Mucosa of descending colon (tissue), 3 donors: ENCODE measurements at places on chromosomes 2 and 18. TPM values are rescaled to one million over a fixed set of nuclear protein-coding genes. Genes with fewer than 3 reads are reported as not detected.

The SAG gene
- total RNA-seq, result not detected

The CLEC4F gene
- total RNA-seq, result 0.14 TPM

The CYRIA gene
- total RNA-seq, result 3.5 TPM

The SCN3A gene
- 2.1 TPM for total RNA-seq

The RNPEPL1 gene
- total RNA-seq, result 119 TPM

The LGALSL gene
- 40.9 TPM for total RNA-seq

The FSIP2 gene
- 8.3 TPM for total RNA-seq

The GKN2 gene
- total RNA-seq, result not detected

The CCDC102B gene
- 4.5 TPM for total RNA-seq

The CD207 gene
- 0.61 TPM for total RNA-seq

The AOX1 gene
- total RNA-seq, result 33.9 TPM

The SLC14A1 gene
- total RNA-seq, result 1.1 TPM

The CIB4 gene
- not detected for total RNA-seq

The BAZ2B gene
- total RNA-seq, result 98.1 TPM

GRCh38 chr2:189020179-189020578 is 46.0 kb downstream of the COL3A1 start:
- no peak for DNase-seq

DNA sequence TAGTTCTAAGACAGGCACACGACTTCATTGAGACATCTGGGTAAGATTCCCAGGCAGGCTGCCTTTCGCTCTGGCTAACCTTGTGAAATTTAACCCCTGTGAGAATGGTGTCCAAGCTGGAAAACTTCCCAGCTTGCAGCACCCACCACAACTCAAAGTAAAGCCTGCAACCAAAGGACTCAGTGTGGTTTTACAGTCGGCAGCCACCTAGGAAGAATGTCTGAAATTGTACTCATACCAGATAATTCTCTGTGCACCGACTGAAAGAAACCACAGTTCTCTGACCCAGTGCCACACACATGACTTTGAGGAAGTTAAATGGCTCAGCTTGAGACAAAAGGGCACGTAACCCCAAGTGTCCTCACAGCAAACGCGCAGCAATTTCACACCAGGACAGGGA is 125.7 kb downstream of the RBMS1 start:
- DNase-seq, result no peak

- peak; percentile 32 for DNase-seq
Observed at GRCh38 chr2:235055891-235056516, 104.2 kb downstream of the SH3BP4 start.

- DNase-seq, result no peak
Observed at GRCh38 chr2:65393046-65393445, 39.4 kb downstream of the SPRED2 start.

GRCh38 chr2:172420216-172420615 is 7.2 kb upstream of the ITGA6 start:
- DNase-seq, result no peak

GRCh38 chr2:142724713-142725349 is 152.6 kb upstream of the KYNU start:
- no peak for DNase-seq

GRCh38 chr2:30505500-30506180 is 58.6 kb downstream of the LCLAT1 start:
- no peak for DNase-seq

GRCh38 chr2:77862120-77862519 is 339.9 kb upstream of the LRRTM4 start:
- DNase-seq, result no peak

DNA sequence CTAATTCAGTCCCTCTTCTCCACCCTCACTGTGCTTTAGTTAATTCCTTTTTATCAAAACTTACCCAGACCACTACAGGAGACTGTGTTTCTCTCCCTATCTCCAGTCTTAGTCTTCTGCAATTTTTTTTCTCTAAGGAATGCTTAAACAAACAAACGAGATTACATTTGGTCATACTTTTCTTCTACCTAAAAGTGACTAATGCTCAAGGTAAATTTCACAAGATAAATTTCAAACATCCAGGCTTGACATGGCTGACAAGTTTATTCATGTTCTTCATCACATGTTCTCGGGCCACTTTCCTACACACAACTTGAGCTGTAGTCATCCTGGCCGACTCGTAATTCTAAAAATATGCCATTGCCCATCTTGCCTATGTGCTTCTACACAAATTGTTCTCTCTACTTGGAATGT is 23.2 kb upstream of the ACSL3 start:
- DNase-seq, result no peak

GRCh38 chr18:61900504-61901281 is 7.9 kb upstream of the RNF152 start:
- no peak for DNase-seq

DNA sequence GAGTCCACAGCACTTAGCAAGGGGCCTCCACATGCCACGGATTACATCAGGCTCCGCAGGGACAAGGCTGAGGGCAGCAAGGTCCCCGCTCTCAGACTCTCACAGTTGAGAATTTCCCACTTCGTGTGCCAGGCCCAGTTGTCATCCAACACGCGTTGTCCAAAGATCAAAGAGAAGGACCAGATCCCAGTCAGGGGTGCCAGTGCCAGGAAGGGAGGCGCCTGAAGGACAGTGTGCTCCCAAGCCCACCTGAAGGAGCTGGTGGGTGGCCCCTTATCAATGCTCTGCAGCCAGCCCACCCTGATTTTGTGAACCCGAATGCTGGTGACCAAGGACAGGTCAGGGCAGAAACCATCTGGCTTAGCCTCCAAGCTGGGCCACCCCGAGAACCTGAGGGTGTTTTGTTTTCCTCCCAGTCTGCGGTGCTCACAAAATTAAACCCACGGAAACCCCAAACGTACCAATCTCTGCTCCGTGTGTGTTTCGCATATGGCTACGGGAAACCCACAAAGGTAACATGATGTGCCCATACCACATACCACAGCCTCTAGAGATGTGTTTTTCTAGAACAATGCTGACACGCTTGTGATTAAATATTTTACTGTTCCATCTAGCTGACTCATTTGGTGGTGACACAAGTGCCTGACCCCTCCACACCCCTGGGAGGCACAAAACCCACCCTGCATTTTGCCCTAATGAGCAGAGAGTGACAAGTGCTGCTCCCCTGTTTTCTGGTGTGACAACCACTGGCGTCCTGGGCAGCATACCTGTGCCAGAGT is 24.5 kb downstream of the CRACDL start:
- DNase-seq, result no peak

GRCh38 chr2:200220251-200220650 is 86.2 kb upstream of the SPATS2L start:
- no peak for DNase-seq

GRCh38 chr18:34189656-34190435 is 34.9 kb downstream of the NOL4 start:
- DNase-seq, result no peak

- no peak for DNase-seq
Observed at GRCh38 chr2:181778621-181779201, 98.4 kb upstream of the NEUROD1 start.

GRCh38 chr2:100077456-100077855 is 64.9 kb downstream of the AFF3 start:
- DNase-seq, result no peak

DNA sequence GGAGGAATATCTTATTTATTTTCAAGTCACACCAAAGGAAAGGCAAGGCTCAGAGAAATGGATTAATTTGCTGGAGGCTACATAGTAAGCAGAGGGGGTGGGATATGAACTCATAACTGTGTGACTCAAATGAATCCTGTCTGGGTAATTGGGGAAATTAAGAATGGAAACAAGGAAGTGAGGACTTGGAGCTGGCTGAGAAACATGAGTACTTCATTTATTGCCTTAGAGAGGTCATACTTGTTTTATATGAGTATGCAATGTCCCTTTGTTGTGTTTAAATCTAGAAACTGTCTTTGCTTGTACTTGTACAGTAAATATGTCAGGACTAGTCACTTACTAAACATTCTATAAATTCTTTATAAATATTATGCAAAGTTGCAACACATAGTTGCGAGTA is 2166.7 kb upstream of the PIK3C3 start:
- DNase-seq, result no peak

DNA sequence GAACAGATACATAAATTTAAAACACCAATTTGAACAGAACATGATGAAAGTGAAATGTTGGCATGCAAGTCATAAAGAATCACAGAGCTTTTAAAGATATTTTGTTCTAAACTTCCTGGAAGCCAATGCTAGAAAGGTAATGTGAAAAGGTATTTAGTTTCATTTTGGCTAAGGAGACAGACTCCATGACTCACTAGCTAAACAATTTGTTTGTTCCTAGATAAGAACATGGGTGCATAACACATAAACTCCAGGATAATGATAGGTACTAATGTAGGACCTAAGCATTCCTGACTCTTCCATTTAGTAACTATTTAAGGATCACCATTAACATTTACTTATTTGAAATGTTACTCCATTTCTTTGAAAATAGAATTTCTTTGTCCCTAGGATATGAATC is 292.5 kb upstream of the CNTNAP5 start:
- DNase-seq, result no peak

GRCh38 chr2:147636238-147636882 is 208.5 kb upstream of the ACVR2A start:
- no peak for DNase-seq

DNA sequence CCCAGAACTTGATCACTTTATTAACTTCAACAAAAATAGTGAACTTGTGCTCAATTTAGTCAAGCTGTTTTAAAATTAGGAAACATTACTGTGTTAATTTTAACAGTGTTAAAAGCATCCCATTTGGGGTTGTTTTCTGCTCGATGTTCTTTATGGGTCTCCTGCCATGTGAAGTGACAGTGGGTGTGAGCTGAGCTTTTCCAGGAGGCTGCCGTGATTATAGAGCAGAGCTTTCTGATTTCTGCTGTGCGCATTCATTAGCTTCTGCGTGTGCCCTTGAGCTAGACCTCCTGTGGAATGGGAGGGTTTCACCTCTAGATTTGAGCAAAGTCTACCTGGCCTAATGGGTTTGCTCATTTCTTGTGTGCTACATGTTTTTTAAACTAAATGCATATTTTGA is 121.5 kb downstream of the WDSUB1 start:
- no peak for DNase-seq

DNA sequence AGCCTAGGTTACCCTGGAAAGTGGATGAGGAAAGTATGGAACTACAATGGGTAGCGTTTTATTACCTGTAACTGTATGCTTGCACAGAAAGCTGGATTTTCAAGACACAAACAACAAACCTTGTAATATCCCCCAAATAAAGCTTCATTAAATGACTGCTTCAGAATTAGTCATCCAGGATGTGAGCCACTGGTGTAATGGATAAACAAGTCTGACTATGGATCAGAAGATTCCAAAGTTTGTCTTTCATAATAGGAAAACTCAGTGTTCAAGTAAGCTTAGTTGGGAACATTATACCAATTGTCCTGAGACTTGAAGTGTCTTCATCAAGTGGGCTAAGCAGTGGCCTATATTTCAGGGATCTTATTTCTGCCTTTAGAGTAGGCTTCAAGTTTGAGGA is 518.8 kb downstream of the LRP1B start:
- DNase-seq, result no peak
